Hematopoietic multipotent progenitor cell treated with erythropoietin and hydrocortisone succinate and interleukin-3 and kit ligand, for 8 days (in vitro differentiated cells): ENCODE measurements at places on chromosomes 6 and 20.

- no peak for DNase-seq
Measured at GRCh38 chr6:136809091-136809860, 13.1 kb upstream of the PEX7 start.

DNA sequence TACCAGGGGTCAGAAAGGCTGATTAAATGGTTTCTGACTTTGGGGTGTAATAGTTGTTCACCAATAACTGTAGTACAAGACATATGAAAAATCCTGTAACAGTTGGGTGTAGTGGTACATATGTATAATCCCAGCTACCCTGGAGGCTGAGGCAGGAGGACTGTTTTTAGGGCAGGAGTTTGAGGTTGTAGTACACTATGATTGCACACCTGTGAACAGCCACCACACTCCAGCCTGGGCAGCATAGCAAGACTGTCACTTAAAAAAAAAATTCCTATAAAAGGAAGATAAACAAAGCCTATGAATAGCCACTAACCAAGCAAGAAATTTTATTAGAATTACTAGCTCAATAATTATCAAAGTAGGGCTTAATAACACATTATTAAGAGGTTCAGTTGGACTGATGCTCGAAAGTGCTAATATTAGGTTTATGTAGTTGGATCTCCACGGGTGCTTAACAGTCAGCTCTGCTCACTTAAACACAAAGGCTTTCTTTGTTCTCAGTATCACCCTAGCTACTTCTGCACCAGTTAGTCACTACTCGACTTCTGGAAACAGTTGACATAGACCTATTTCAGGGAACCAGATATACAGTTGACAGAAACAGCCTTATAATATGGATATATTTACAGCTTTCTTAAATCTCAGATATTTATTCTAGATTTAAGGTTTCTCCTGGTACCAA lies 113.0 kb downstream of the MTFR2 start:
- no peak for DNase-seq

DNA sequence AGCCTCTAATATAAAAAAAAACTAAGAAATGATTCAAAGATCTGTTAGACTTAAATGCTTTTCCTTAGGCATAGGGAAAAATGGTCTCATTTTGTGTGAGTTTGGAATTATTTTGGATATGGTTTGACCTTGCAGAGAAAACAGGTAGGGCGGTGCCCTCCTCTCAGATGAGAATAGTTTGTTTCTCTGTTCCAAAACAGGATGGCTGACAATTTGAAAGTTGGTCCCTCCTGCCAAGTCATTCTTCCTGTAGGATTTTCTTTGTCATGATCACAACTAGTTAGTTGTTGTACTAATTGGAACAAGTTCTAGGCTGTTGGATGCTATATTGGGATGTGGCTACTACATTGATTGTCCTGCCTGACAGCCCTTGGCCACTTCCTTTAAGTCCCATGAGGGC lies 108.6 kb downstream of the BCKDHB start:
- no peak for DNase-seq

DNA sequence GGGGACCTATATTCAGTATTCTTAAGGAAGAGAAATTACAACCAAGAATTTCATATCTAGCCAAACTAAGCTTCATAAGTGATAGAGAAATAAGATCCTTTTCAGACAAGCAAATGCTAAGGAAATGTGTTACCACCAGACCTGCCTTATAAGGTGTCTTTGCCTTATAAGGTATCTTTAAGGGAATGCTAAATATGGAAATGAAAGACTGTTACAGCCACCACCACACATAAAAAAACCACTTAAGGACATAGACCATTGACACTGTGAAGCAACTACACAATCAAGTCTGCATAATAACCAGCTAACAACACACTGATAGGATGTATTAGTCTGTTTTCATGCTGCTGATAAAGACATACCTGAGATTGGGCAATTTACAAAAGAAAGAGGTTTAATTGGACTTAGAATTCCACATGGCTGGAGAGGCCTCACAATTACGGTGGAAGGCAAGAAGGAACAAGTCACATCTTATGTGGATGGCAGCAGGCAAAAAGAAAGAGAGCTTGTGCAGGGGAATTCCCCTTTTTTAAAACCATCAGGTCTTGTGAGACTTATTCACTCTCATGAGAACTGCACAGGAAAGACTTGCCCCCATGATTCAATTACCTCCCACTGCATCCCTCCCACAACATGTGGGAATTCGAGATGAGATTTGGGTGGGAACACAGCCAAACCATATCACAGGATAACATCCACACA lies 119.2 kb upstream of the LAMA2 start:
- no peak for DNase-seq

DNA sequence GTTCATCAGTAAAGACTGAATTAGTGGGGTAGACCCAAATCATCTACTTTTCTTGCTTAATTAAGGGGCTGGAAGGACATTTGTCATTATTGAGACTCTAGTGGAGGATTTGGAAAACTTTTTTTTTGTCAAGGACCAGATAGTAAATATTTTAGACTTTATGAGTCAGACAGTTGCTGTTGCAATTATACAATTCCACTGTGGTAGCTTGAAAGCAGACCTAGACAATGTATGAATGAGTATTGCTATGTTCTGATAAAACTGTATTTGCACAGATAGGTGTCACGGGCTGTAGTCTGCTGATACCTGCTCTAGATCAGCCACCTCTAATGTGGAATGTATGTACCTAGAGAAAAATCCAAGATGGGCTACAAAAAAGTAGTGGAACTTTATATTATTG lies 175.0 kb downstream of the CARMIL1 start:
- DNase-seq, result no peak
